ENCODE measurements at places on chromosomes 16 and 17. TPM values are rescaled to one million over a fixed set of nuclear protein-coding genes. Genes with fewer than 3 reads are reported as not detected.

Gene TBC1D26
- total RNA-seq, result not detected

DNA sequence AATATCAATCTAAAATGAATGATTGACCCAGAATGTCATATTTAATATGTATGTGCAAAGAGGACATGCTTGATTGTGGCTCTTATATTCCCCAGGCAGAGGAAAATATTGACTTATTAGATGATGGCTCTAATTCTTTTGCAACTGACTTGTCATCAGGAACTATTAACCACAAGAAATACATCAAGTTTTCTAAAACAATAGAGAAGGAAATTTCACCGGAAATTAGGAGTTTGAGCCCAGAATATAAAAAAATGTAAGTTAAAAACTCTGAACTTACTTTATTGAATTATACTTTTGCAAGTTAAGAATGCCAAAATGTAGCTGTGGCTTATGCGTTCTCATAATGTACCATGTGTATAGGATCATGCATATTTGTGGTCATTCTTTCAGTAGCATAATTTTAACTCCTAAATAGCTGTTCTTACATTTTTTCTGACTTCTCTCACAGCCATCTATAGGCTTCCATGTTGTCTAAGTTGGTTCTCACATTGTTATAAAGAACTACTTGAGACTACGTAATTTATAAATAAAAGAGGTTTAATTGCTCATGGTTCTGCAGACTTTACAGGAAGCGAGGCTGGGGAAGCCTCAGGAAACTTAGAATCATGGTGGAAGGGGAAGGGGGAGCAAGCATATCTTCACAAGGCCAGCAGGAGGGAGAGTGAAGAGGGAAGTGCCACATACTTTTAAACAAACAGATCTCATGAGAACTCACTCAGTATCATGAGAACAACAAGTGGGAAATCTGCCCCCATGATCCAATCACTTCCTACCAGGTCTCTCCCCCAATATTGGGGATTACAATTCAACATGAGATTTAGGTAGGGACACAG, 11.6 kb downstream of the EFCAB13 start:
- no peak for ATAC-seq

GRCh38 chr17:624341-624860, 90.2 kb downstream of the VPS53 start:
- no peak for ATAC-seq

DNA sequence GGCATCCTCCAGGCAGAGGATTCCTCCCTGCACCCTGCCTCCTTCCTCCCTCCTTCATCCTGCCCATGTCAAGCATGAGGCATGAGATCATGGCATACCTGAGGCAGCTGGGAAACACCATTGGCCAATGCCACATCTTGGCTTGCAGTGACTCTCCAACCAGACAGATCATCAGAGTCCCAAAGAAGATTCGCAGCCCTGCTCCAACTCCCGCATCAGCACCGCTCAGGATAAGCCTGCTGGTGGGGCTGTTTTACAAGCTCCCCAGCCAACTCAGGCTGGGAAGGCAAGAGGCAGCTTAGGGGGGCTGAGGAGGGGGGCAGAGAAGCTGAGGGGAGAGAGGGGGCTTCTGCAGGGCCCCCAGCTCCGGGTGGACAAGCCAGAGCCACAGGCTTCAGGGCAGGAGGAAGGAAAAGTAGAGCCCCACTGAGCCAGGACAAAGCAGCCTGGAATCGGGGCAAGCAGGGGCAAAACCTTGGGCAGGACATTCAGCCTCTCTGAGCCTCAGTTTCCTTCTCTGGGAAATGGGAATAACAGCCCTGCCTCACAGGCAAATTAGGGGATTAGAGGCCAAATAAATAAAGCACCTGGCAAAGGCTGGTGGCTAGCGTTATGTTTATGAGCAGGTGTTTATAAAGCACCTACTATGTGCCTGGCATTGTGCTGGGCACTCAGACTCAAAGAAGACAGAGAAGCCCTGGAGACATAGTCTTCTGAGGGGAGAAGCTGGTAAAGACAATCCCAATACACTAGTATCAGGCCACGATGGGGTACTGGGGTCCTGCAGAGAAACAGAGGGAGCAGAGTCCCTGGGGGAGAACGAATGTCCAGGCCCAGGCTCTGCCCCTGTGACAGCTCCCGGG, 88.1 kb downstream of the GOSR1 start:
- no peak for ATAC-seq

- ATAC-seq, result peak; percentile 7
Observed at GRCh38 chr17:45170280-45170930, 8.7 kb downstream of the HEXIM2 start.

Measured in gastroesophageal sphincter (tissue), 4 donors.